ENCODE measurements at places on chromosomes 2 and 18.

DNA sequence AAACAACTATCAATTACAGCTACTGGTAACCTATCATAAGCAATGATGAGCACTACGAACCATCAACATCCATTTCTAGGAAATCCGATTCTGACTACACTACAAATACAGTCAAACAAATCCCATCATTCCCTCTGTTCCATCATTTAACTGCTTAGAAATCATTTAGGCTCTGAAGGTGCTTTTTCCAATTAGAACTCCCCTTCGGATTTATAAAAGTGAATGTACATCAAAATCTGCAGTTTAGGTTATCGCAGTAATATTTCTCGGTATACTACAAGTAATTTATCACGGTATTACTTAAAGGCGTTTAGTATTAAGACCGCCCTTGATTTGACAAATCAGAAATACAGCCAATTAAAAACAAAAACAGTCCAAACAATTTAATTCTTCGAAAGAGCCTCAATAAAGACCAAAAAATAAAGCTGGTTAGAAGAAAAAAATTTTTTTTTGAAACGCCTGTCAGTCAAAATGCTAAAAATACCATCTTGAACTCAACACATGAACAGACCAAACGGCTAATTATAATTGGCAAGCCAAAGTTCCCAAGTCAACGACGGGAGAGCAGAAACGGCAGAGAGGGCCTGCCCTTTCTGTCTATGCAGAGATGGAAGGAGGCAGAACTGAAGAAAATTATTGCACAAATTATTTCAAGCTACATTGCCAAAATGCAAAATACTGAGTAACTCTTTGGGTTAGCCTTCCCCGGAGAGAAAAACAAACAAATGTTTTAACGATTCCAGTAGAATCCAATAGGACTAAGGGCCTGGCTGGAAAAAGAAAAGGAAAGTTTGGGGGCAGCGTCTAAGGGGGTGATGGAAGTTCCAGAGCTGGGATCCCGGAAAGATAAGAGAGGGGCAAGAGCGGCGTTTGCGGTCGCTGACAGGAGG is 1.2 kb downstream of the VPS54 start:
- DNase-seq = no peak

GRCh38 chr2:122098306-122098705 is 342.9 kb downstream of the TSN start:
- no peak for DNase-seq

DNA sequence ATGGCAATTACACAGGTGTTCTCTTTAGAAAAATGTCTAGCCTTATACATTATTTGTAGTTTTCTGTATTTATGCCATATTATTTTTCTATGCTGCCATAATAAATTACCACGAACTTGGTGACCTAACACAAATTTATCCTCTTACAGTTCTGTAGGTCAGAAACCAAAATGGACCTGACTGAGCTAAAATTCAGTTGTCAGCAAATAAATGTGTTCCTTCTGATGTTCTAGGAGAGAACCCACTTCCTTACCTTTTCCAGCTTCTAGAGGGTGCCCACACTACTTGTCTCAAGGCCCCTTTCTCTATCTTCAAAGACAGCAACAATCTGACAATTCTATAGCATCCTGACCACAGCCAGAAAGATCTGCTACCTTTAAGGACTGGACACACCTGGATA is 153.5 kb downstream of the NBAS start:
- DNase-seq = no peak

DNA sequence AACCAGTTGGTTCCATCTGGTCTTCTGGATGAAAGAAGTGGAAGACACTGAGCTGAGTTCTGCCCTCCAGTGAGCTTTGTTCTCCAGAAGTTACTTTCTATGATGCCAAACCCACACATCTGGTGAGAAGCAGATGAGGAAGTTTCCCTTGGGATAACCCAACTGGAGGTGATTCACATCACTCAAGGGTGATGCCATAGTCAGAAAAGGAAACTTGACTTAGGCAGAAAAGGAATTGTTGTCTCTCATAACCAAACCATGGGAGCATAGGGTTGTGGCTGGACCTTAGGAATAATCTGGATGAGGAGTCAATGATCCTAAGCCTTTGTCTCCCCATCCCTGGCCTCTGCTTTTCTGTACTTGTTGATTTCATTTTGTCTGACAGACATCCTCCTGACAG is 43.7 kb downstream of the CDC42EP3 start:
- no peak for DNase-seq

DNA sequence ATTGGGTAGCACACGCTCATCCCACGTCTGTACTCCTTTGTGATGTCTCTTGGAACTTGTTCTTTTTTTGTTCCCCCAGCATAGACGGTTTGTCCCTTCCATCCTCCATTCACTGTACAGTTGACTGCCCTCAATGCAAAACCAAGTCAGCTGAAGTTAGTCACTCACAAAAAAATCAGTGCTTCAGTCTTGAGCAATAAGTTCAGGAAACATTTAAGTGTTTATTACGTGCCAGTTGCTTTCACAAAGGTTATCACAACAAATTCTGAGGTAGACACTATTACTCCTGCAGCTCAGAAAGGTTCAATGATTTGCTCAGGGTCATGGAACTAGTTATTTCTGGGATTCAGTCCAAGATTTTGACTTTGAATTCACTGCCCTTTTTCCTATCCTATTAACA is 102.2 kb downstream of the PDE1A start:
- DNase-seq = no peak

GRCh38 chr18:56889621-56890020 is 238.5 kb downstream of the WDR7 start:
- DNase-seq = no peak

DNA sequence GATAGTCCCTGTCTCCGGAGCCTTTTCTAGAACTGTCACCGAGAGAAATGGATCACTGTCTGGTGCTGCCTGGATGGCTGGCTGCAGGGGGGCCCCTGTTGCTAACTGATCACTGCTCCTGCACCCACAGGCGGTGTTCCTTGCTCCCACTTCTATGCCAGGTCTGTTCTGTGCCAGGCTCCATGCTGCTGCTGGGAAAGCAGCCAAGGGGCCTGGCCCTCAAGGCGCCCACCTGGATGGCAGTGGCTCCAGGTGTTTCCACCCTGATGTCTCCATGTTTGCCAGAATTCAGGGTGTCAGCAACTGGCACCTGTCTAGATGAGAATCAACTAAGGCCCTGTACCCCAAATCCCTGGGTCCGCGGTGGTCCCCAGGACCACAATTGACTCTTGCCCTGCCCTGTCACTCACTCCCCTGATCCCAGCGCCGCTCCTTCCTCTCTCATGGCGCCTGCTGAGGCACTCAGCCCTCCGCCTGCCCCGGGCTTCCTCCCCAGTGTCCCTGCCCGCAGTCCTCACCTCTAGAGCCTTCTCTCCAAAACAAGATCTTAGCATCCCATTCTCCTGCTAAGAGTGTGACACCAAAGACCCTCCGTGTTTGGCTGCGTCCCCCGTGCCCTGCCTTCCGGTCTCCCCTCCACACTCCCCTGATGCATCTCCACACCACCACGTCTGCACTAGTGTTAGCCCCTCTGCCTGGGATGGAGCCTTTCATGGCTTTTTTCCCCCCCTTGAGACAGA is 72.5 kb upstream of the OTOF start:
- DNase-seq = no peak

- DNase-seq = no peak
Observed at GRCh38 chr2:88659538-88659915, 31.9 kb upstream of the RPIA start.

- no peak for DNase-seq
Observed at GRCh38 chr18:58069099-58069498, 25.1 kb downstream of the NEDD4L start.

DNA sequence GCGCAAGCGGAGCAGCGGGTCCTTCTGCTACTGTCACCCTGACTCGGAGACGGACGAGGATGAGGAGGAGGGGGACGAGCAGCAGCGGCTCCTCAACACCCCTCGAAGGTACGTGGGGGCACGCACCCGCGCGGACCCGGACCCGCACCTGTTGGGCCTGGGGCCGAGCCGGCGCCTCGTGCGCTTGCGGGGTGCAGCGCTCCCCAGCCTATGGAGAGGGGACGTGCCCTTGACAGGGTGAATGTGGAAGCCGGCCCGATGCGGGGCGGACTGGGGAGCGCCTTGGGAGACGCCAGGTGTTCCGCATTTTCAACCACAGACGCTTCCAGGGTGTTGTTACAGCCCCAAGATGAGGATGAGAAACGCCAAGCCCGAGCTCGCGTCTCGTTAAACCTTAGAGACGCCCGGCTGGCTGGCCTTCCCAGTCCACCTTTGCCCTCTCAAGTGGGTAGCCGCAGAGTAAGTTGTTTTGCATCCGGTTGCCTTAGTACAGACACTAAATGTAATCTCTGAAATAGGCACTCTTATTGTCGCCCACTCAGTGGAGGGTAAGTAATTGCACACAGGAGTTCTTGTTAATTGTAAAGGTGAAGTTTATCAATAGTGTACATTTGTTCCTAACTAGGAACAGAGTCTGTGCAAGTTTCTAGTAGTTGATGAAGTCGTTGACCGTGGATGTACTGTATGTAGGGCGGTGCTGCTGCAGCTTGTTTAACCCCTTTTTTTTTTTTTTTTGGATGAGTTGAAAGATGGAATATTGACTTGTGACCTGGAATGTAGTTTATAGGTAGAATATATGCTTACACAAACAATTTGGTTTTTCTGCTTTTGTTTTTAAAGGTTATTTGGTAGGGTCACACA is 815 bp downstream of the GMCL1 start:
- DNase-seq = peak; percentile 28

GRCh38 chr2:130186391-130186790 is 4.3 kb downstream of the MZT2B start:
- no peak for DNase-seq

- DNase-seq = no peak
Observed at GRCh38 chr2:97870396-97870843, 125.3 kb downstream of the TMEM131 start.

DNA sequence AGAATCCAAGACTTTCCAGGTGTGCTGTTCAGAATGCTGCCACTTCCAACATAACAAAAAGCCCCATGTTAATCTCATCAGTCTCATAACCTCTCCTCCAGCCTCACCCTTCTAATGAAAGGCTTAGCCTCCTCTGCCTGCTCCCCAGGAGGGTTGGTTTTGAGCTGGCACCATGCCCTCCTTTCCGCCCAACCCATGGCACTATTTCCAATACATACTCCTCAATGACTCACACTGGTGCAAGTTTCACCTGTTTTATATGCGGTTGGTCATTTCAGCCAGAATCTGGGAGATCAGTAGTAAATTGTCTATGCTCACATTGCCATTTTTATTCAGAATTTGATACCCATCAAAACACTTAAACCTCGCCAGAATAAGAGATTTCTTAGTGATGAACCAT is 157.6 kb upstream of the NRP2 start:
- no peak for DNase-seq

GRCh38 chr2:241379481-241380480 is 23.7 kb downstream of the FARP2 start:
- no peak for DNase-seq

GRCh38 chr2:227473122-227473461 is 1.1 kb downstream of the AGFG1 start:
- DNase-seq = no peak

GRCh38 chr2:44119878-44120277 is 48.8 kb upstream of the PPM1B start:
- no peak for DNase-seq

DNA sequence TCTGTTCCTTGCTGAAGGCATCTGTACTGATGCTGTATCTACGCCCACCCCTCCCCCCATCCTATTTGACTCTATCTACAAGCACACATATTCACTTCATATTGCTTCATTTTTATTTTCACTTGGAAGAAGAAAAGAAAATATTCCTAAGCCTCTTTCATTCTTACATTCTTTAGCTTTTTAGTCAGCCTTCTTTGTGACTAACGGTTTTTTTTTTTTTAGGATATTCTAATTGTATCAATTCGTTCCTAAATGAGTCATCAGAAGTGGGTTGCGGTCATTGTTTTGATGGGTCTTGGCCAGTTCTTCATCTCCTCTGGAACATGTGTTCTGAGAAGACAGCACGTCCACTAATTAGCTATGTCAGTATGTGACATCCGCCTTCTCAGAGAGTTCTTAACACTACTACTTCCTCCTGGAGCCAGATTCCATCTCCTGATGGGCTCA is 88.7 kb downstream of the MYO1B start:
- no peak for DNase-seq

DNA sequence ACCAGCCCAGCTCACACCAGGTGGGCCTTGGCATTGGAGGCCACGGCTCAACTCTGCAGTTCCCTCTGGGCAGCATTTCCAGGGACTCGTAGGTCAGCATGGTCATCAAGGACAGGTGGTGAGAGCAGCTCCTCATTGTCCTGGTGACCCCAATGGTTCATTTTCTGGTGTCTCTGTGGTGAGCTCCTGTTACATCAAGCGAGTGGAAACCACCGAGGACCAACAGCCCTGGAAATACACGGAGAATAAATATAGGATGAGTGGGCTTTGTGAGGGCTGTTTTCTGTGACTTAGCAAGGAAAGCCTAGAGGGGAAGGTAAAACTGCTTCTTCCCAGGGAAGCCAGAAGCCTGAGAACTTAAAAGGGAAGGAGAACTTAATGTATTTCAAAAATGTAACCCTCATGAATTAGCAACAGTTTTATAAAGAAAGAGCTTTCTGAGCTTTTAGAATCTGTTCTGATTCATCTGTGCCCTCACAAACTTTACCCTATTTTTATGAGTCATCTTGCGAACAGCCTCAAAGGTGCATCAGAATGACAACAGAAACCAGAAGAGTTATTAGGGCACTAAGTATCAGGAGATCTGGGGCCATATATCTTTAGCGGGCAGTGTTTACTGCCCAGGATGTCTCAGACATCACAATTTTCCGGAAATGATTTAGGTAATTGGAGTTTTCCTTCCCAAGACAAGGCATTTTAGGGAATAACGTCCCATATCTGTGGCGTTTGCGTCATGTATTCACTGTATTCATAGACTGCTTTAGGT is 18.7 kb downstream of the C2orf92 start:
- DNase-seq = no peak

DNA sequence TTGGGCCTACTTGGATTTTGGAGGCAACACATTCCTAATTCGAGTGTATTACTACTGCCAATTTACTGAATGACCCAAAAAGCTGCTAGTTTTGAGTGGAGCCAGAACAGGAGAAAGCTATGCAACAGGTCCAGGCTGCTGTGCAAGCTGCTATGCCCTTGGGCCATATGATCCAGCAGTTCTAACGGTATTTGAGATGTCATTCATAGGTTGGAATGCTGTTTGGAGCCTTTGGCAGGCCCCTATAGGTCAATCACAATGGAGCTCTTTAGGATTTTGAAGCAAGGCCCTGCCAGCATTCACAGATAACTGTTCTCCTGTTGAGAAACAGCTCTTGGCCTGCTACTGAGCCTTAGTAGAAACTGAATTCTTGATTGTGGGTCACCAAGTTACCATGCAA is 368.7 kb downstream of the CDH19 start:
- no peak for DNase-seq

Measured in effector CD8-positive, alpha-beta T cell (primary cell).